ENCODE measurements at places on chromosomes 7 and 10. TPM values are rescaled to one million over a fixed set of nuclear protein-coding genes. Genes with fewer than 3 reads are reported as not detected.

Gene ACTR1A
- total RNA-seq = 139 TPM

DNA sequence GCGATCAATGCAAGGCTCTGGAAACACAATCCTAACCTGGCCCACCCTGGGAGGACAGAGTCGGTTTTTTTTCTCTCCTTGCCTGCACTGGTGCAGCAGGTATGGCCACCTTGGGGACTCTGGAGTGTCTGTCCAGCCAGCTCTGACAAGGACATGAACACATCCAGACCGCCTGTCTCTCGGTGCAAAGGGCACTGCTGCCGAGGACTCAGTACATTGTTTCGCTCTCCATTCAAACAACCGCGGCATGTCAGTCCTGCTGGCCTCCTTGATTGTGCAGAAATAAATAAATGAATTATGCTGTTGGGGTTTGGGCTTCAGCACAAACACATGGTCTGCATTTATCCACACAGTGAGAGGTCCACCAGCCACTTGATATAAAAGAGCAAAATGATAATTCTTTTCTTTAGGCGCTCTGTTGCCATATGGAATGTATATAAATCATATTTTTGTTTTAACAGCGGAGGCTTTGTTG, 565.2 kb downstream of the KCNMA1 start:
- no peak for DNase-seq

Gene LRGUK
- 0.23 TPM for total RNA-seq

Gene VIPR2
- total RNA-seq = not detected

DNA sequence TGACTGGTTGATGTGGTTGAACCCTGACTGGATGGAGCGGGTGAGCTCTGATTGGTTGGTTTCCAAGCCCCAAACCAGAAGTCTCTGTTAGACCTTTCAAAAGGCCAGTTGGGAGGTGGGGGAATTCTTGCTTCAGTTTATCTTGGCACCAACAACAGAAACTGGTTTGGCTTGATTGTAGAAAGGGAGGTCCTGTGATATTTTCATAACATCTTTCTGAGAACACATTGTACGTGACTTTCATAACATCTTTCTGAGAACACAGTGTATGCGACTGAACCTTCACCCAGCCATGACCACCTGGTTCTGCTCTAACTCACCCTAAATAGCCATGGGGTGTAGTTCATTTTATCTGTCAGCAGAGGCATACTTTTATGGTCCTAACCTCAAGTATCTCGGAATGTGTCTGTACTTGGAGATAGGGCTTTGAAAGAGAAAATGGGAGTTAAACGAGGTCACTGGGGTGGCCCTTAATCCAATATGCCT, 88.3 kb downstream of the GALNT17 start:
- DNase-seq = no peak

GRCh38 chr7:95577137-95577536, 19.2 kb downstream of the PDK4 start:
- DNase-seq = no peak

DNA sequence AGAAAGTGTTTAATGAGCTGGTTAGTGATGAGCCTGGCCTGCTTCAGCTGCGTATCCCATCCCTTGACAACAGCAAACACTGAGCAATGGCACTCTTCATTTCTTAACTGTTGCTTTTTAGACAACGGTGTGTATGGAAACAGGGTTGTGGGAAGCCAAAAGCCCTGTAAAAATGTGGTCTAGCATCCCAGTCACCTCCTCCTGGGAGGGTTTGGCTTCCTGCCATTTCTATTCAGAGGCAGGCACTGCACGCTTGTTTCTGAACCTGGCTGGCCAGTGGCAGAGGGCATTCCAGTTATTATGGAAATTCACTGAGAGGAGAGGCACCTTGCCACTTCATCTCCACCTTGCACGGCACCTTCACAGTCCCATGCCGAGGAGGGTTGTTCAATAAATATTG, 123.0 kb upstream of the ADARB2 start:
- no peak for DNase-seq

Gene LBX1
- total RNA-seq = 1.7 TPM

- DNase-seq = no peak
Measured at GRCh38 chr7:37751096-37751495, 67.5 kb downstream of the GPR141 start.

DNA sequence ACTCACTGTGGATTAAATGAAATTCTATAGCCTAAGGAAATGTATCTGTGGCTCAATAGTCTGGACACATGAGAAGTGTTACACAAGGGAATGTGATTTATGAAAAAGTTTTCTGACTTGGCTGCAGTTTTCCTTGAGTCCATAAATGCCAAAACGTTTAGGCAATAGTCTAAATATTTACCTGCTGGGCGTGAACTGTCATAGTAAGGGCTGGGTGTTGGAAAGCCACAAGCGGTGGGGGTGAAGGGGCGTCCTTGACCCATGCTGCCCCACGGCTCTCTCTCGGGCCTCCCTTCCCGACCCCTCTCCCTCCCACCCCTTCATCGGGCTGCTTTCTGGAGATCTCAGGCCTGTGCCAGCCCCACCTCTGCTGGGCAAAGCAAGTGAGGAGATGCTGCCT, 223.7 kb downstream of the BUB3 start:
- DNase-seq = no peak

GRCh38 chr7:129604713-129605437, 6.6 kb upstream of the NRF1 start:
- DNase-seq = no peak

Gene CALHM3
- total RNA-seq = not detected
